ENCODE measurements at places on chromosomes 3 and 15.

DNA sequence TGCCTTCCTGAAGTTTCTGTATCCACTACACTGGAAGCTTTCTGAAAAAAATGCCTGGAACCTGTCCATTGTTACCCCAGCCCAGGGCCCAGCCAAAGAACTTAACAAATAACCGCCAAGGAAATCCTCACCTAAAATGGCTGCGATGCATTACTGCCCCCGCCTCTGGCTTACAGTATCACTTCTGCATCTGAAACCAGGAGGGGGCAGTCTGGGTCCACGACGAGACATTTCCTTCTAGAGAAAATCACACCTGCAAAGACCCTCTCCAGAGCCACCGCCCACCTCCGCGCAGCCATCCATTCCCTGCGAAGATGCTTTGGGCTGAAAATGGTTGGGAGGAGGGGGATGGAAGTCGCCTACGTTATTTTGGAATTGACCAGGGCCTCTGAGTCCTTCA is 22.4 kb upstream of the CELF6 start:
- DNase-seq, result no peak

DNA sequence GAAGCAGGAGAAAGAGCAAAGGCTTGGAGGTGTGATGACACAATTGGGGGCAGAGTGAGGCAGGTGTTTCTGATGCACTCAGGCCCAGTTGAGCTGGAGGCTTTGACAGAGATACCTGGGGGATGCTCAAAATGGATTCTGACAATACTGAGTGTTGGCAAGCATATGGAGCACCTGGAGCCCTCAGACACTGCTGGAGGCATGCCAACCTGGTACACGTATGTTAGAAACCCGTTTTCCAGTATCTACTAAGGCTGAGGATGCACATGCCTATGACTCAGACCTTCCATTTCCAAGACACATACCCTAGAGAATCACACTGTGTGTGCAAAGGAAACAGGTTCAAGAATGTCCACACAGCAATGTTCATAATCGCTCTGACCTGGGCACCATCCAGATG is 58.7 kb downstream of the WNT7A start:
- DNase-seq, result no peak

DNA sequence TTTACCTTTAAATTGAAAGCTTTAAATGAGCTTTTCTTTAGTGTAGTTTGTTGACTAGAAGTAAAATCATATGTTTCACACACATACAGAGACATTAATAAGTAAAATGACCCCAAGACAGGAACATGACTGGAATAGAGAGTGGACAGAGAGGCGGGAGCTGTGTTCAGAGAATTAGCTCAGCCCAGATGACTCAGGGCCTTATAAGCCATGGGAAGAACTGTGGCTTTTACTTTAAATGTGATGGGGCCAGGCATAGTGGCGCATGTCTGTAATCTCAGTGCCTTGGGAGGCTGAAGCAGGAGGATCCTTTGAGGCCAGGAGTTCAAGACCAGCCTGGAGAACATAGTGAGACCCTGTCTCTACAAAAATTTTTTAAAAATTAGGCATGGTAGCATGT is 26.7 kb downstream of the SACM1L start:
- DNase-seq, result no peak

- no peak for DNase-seq
Observed at GRCh38 chr3:69121950-69122349, 445 bp downstream of the LMOD3 start.

GRCh38 chr3:67104388-67104787 is 106.3 kb downstream of the KBTBD8 start:
- no peak for DNase-seq

DNA sequence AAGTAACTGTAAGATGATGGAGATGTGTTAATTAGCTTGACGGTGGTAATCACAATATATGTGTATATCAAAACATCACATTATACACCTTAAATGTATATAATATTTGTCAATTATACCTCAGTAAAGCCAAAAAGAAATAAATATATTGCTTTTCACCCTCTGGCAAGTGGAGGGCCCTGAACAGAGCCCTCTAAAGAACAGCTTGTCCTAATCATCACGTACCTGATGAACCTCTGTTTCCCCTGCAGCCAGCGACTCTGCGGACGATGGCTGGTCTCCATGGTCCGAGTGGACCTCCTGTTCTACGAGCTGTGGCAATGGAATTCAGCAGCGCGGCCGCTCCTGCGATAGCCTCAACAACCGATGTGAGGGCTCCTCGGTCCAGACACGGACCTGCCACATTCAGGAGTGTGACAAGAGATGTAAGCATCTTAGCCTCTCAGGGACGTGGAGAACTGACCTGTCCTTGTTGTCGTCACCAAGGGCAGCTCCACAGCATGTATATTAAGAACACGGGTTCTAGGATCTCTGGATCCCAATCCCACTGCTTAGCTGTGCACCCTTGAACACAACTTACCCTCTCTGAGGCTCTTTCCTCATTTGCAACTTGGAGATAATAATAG is 6.3 kb downstream of the THBS1 start:
- DNase-seq, result no peak

DNA sequence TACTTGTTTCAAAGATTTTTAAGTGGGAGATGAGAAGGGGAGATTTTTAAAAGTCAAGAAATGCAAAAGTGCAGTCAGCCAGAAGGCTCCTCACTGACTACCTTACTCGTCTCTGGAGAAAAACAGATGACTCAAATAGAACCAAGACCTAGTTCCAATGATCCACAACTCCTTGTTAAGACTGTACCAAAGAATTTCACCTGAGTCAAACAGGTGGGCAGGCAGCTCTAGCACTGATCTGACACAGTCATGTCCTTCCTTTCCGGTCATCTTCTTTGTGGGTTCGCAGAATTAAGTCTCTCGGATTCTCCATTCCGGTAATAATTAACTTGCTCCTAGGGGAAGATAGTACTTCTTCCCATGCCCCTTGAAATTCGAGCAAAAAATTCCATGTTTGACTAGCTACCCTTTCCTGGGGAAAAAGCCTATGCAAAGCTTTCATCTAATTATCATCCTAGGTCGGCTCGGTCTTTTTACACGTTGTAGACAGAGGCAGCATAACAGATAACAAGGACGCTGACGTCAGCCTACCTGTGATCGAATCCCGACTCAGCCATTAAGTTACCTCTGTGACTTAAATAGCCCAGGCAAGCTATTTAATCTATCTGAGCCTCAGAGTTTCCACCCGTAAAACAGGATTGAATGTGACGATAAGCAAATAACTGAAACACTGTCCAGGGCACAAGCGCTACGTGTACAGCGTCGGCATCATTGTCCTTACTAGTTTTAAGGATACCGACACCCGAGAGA is 758 bp downstream of the SELENOK start:
- DNase-seq, result no peak

GRCh38 chr3:115804713-115805119 is 181.4 kb downstream of the GAP43 start:
- no peak for DNase-seq

DNA sequence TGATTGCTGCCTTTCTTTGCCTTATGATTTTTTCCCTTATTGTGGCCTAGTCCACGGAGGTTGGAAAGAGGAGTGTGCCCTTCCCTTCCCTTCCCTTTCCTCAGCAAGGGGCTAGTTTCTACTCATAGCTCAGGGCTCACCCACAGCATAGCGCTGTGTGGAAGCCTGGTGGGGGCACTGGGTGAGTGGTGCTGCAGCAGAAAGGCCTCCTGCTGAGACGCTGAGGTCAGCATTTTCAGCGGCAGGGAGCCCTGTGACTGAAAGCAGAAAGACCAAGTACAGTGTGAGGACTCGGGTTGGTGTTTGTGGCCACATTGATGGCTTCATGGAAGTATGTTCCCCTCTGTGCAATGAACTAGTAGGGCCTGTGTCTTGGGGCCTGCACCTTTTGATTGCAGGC is 21.9 kb downstream of the CACNA1D start:
- DNase-seq, result no peak

DNA sequence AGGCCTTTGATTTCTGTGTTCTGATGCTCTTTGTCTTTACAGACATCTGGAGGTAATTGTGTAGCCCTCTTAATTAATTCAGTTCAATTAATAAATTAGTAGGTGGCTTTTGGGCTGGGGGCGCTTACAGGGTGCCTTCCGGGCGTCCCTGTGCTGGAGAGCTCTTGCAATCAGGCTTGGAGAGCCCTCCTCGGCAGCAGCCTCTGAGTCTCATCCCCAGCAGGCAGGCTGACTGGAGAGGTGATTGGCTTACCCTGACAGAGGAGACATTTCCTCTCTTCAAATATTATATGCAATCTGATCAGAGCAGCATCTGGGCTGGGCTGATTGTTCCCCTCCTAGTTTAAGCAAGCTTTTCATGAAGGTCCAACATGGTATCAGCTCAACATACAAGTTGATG is 250.7 kb downstream of the LPP start:
- no peak for DNase-seq

- DNase-seq, result no peak
Observed at GRCh38 chr3:116270056-116270455, 175.2 kb downstream of the LSAMP start.

DNA sequence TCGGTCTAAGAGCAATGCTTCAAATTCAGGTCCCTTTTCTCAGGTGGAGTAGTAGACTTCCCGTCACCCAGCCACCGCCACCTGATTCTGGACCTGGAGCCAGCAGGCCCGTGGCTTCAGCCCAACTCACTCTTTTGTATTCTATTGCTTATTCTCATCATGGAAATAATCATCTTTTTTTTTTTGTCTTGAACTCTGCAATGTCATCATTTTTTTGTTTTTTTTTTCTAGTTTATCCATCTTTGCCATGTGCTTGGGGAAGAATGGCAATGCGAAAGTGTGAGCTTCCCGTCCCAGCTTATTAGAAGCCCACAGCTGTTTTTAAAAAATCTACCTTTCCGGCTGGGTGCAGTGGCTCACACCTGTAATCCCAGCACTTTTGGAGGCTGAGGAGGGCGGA is 51.3 kb upstream of the FSTL1 start:
- DNase-seq, result no peak

- no peak for DNase-seq
Observed at GRCh38 chr15:68020685-68021084, 33.4 kb upstream of the PIAS1 start.

DNA sequence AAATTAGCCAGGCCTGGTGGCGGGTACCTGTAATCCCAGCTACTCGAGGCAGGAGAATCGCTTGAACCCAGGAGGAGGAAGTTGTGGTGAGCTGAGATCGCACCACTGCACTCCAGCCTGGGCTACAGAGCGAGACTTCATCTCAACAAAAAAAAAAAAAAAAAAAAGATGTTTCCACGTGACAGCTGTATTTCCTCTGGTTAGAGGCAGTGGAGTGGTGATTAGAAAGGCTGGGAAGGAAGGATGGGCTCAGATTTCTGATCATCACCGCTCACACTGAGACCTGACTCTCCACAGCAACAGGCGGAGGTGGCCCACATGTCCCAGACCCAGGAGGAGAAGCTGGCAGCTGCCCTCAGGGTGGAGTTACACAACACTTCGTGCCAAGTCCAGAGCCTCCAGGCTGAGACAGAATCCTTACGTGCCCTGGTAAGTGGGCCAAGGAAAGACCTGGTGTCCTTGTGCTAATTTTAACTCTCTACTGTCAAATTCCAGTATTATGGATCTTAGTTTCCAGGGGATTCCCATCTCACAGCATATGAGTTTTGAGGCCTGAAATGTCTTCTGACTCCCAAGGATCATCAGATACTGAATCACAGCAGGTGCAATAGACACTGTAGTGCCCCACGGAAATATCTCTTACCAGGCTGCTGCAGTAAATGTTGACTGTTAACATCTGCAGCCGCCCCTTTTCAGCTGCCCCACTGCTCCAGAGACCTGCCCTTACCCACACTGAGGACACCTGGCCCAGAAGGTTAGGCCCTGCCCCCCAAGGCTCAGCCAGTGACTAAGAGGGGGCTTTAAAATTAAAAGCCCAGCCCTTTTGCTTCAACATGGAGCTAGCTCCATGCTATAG is 66.9 kb downstream of the BFSP2 start:
- DNase-seq, result no peak

DNA sequence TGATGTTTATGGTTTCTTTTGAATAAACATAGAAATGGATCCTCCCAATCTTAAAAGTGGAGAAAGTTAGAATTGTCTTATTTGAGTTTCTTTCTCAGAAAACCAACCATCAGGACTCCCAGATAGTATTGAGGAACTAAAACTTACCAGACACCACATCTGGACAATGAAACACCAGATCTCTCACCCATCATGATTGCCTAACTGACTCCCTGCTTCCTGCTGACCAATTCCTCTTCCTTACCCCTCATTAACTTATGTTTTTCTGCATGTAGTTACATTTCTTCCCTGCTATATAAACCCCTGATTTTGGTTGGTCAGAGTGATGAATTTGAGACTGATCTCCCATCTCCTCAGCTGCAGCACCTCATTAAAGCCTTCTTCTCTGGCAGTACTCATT is 242.0 kb upstream of the SETMAR start:
- DNase-seq, result no peak
